ENCODE measurements at places on chromosomes 5 and 9.

- no peak for DNase-seq
Measured at GRCh38 chr9:131436376-131436775, 42.5 kb downstream of the PRRC2B start.

DNA sequence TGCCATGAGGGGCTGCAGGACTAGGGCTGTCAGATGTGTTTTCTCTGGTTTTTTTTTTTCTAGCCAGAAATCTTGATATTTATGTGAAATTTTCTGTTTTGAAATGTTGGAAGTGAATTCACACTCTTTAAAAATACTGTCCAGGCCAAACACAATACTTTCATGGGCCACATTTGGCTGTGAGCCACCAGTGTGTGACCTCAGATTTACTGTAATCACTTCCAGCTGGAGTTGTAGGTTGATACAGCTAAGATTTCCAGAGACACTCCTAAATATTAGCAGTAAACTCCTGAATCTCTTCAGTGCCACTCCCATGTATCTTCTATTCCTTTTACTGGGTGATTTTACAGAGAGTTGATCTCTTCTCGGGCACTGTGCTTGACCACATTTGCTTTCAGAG lies 92.2 kb upstream of the CKMT2 start:
- DNase-seq: no peak

GRCh38 chr9:127714020-127714750 lies 1.3 kb downstream of the PTRH1 start:
- DNase-seq: no peak

DNA sequence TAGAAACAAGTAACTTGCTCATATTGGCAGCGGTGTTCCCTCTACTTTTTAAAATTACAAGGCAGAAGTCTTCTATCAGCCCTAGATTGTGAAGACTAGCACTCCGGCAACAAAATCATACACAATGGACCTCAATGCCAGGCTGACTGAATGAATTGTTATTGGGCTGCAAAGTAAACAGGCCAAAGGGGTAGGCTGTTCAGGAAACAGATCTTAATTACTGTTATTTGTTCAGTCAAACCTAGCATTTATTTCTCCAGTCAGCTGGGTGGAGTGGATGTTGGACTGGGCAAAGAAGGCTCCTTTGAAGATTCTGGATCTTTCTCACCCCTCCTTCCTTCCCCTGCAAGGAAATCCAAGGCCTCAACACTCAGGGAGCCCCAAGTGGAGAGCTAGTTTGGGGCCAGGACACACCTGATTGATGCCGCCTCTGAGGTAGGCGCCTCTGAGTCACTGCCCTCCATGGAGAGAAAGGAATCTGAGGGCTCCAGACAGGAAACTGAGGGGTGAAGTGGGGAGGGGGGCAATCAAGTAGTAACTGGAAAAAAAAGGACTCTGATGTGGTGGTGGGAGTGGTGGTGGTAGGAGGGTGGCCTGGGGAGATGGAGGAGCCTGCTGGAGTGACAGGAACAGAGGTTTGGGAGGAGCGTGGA lies 35.5 kb downstream of the SERINC5 start:
- no peak for DNase-seq

- DNase-seq: no peak
Measured at GRCh38 chr5:9239071-9239470, 306.8 kb downstream of the SEMA5A start.

DNA sequence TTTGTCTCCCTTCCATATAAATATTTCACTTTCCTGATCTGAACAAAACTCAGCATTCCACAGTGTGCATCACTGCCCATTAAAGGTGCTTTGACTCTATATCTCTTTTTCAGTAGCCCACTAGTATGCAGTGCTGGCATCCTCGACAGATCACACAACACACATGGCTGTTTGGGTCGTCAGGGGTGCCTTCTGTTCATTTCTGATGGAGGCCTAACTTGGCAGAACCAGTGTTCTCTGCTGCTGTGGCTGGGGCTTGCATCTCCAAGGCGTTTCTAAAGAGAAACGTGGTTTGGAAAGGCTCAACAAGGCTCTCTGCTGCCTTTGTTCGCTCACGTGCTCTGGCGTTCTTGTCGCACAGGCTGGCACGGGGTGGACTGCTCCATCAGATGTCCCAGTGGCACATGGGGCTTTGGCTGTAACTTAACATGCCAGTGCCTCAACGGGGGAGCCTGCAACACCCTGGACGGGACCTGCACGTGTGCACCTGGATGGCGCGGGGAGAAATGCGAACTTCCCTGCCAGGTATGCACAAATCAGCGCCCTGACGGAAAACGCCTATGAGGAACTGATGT lies 97.7 kb upstream of the PRRC1 start:
- DNase-seq: no peak

DNA sequence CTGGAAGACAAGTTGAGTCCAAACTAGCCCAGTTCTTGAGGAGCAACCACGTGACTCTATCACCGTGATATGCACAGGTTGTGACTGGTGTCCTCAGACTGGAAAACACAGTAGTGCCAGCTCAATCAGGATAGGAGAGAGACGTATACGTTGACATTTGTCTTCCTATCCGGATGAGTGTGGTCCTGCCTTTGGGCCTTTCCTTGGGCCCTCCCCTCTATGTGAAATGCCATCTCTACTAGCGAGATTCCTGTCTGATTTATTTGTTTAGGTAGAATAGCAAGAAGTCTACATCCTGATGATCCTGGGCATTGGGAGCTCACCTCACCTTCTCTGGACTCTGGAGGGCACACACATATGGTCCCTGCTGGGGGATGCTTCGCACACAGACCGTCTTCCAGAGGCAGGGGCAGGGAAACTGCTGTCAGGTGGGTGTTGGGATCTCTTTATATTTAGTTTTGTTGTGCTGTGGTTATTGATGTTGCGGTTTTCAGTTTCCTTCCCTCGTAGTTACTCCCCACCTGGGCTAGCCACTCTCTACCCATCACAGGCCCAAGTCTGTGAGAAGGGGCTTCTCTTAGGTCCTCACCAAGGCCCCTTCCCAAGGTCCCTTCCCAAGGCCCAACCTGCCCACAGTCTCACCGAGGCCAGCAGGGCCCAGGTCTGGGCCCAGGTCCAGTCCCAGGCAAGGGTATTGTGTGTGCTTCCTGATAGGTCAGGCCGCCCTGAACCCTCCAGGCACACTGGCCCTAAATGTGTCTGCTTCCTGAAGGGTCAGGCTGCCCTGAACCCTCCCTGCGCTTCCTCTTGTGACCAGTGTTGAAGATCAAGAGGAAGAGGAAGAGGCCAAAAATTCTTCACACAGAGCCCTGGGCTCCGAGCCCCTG lies 19.0 kb upstream of the SPINK4 start:
- DNase-seq: no peak

- no peak for DNase-seq
Measured at GRCh38 chr5:127923804-127924570, 159.6 kb upstream of the SLC12A2 start.

GRCh38 chr5:20323323-20323722 lies 335.3 kb upstream of the CDH18 start:
- DNase-seq: no peak

GRCh38 chr5:32733590-32734340 lies 22.6 kb downstream of the NPR3 start:
- no peak for DNase-seq

DNA sequence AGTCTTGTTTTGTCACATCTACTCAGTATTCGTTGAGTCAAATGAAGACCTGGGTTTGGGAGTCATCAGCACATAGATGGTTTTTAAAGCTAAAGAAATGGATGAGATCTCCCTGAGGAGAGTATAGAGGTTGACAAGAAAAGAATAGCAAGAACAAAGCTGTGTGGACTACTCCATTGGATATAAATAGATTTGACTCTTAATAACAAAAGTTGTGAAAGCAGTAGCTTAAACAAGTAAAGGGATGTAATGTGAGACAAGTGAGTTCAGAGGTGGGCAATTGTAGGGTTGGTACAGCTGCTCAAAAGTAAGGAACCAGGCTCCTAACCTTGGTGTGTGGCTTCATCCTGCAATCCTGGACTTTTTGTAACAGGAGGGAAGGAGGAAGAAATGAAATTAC lies 49.3 kb downstream of the CSNK1G3 start:
- no peak for DNase-seq

GRCh38 chr5:16894236-16895057 lies 41.6 kb downstream of the MYO10 start:
- DNase-seq: no peak

DNA sequence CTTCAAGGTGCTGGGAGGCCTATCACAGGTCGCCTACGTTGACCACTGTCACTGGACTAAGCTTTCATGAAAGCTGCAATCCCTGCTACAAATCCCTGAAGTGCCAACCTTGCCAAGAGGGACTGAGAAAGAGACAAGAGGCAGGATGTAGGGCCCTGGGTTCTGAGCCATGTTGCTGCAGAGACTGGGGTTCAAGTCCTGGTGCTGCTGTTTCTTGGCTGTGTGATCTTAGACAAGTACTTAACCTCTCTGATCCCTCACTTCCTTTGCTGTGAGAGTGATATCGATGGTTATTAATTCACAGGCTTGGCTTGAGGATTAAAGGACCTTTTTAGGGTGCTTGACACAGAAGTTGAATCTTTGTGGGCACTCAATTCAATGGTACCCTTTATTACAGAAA lies 15.5 kb downstream of the CSF1R start:
- DNase-seq: no peak

DNA sequence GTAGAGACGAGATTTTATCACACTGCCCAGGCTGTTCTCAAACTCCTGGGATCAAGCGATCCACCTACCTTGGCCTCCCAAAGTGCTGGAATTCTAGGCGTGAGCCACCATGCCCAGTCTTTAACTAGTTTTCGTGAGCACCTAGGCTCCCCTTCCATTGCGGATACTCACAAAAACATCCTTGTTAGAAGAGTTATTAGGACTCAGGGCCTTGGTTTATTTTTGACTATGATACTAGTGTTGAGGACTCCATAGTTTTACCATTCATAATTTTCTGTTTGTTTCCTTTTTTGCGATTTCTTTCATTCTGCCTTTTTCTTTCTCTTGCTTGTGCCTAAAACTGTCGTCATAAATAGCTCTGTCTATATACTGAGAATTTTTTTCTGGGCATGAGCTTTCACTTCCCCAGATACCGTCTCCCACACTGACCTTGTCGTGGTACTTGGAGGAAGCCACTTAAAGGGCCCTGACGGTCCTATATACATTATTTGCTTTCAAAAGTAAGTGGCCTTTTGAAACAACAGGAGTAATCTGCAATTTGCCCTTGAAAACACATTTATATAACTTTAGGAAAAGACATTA lies 5.2 kb downstream of the F2R start:
- no peak for DNase-seq

DNA sequence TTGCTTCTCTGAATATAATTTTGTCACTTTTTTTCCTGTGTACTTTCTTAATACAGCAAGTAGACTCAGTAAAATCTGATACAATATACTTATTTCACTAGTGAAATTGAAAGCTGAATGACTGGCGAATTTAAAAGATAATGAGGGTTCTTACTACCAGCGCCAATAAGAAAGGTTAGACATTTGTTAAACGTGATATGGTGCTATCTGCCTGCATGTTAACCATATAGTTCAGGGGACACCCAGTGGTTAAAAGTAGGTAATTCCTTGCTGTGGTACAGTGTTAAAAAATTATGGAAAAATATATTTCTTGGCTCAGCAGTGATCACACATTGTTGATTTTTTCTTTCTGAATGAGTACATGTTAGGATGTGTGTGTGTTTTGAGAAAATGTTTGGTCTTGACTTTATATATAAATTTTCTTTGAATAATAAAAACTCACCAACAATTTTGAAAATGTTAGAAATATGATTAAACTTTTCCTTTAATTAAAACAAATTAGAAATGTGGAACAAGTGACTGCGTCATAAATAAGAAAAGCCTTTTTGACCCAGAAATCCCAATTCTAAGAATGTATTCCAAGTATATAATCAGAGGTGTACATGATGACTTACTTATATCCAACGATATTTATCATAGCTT lies 25.8 kb downstream of the CAST start:
- DNase-seq: peak; percentile 9

- DNase-seq: no peak
Measured at GRCh38 chr9:135802876-135803419, 101.0 kb downstream of the KCNT1 start.

DNA sequence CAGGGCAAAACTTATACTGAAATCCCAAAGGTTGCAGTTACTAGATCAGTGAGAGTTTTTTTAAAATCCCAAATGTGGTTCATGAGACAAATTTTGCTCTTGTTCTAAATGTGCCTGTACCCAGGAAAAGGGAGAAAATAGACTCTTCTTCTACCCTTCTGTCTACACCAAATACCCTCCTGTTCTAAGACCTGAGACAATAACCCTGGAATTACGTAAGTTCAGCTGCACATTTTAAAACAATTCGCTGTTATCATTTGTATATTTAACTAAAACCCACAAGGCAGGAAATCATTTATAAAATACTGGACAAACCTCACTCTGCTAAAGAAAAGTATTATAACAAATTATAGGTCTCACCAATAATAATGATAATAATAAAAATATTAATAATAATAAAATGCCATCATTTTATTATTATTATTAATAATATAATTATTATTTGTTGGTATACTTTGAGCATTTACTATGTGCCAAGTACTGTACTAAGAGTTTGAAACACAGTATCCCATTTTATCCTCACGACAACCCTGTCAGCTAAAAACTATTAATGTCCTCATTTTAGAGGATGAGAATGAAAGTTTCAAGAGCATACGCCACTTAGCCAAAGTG lies 49.8 kb upstream of the AFAP1L1 start:
- no peak for DNase-seq

GRCh38 chr5:79974886-79975285 lies 16.2 kb downstream of the MTX3 start:
- no peak for DNase-seq

GRCh38 chr9:89204801-89205200 lies 26.2 kb upstream of the SHC3 start:
- DNase-seq: no peak

DNA sequence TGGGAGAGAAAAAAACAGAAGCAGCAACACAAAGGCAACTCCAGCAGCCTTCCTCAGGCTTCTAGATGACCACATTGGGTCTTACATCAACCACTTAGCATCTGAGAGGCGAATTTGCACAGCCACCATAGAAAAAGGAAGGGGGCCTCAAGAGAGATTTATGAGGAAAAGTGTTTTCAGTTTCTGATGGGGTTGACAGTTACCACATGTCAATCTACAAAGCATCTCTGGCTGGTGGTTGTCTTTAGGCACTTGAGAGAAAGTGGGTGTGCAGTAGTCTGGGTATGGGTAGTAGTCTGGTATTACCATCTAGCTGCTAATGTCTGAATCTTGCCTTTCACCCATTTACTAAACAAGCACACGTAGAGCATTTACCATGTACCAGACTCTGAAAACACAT lies 137.5 kb downstream of the BAAT start:
- no peak for DNase-seq

Data from naive B cell (primary cell).